Activated naive CD4-positive, alpha-beta T cell treated with anti-CD3 and anti-CD28 coated beads, Interleukin-2, amount 50 U/mL, for 72 hours (primary cell): ENCODE measurements at places on chromosomes 13 and 19. TPM values are rescaled to one million over a fixed set of nuclear protein-coding genes. Genes with fewer than 3 reads are reported as not detected.

SIGLECL1 gene
- total RNA-seq: not detected

- no peak for DNase-seq
Measured at GRCh38 chr13:30038884-30039283, 188.5 kb upstream of the UBL3 start.

DNA sequence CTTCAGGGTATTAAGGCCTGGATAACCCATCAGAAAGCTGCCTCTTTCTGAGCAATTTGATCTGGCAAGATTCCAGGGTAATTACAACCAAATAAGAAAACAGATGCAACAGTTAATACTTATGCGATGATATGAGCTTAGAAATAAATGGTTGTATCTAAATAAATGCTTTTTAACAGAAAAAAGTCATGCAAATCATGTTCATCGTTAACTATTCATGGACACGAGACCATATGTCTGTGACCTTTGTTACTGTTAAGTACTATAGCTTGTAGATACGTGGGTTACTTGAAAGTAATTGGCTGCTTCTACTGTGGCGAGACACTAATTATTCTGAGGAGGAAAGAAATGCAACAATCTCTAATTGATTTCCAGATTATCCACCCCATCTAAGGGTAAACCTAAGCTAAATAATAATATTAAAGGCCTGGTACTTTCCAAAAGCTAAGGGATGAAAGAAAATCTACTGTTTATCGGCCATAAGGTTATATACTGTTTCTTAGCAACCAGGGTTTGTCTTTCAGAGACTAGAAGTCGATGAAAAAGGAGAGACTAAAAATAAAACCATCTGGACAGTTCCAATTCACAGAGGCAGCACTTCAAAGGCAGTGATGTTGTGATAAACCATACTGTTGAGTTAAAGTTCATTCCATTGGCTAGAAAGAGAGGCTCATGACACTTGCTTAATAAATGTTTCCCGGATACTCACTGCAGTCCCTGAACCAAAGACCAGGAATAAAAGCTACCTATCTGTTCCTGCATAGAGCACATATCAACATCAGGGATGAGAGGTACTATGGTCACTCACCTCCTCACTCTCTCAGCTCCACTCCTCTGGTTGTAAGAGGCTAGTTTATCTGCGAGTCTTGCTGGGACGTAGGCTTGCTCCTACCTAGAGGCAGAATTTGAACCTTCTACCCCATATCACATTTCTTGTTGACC is 1.5 kb downstream of the EPSTI1 start:
- DNase-seq: no peak

GRCh38 chr13:41327994-41328790 is 17.1 kb downstream of the NAA16 start:
- DNase-seq: no peak

DNA sequence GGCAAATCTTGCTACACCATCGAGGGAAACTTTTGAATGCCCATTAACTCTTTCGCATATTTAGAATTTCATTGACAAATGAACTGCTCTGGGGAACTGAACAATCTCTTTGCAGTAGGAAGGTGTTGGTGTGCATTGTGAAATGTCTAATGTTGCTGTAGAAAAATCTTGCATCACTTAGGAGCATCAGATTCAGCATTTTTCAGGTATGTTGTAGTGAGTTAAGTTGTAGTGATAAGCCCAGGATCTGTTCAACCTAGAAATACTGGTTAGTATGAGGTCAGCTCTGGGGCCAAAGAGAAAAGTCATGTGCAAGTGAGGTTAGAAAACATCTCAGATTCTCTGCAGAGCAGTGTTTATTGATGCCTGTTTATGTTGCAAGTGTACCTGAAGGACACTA is 4.1 kb downstream of the FRY start:
- DNase-seq: no peak

- no peak for DNase-seq
Measured at GRCh38 chr13:99979453-99980200, 2.0 kb upstream of the ZIC2 start.

DNA sequence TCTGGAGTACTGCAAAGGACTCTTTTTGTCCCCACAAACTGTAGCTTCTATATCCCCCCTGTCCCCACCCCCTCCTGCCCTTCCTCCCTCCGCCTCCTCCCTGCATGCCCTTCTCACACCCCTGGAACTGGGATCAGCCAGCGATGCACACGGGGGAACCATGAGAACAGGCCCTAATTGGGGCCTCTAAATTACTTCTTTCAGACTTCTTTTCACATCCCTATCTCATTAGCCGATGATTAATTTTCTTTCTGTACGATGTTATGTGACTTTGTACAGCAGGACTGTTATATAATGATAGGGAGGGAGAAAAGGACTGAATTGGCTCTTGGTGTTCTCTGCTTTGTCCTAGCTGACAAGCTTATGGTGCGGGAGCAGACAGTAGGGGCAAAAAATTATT is 347.5 kb downstream of the DNAJC15 start:
- DNase-seq: no peak

- DNase-seq: peak; percentile 79
Measured at GRCh38 chr19:52453324-52454094, at the start of gene ZNF578. ZNF578 (plus strand) TSS chr19:52453553; CDS start chr19:52501846, 48,293 bp downstream.

GRCh38 chr13:111527614-111528229 is 207.3 kb downstream of the TEX29 start:
- DNase-seq: no peak

DNA sequence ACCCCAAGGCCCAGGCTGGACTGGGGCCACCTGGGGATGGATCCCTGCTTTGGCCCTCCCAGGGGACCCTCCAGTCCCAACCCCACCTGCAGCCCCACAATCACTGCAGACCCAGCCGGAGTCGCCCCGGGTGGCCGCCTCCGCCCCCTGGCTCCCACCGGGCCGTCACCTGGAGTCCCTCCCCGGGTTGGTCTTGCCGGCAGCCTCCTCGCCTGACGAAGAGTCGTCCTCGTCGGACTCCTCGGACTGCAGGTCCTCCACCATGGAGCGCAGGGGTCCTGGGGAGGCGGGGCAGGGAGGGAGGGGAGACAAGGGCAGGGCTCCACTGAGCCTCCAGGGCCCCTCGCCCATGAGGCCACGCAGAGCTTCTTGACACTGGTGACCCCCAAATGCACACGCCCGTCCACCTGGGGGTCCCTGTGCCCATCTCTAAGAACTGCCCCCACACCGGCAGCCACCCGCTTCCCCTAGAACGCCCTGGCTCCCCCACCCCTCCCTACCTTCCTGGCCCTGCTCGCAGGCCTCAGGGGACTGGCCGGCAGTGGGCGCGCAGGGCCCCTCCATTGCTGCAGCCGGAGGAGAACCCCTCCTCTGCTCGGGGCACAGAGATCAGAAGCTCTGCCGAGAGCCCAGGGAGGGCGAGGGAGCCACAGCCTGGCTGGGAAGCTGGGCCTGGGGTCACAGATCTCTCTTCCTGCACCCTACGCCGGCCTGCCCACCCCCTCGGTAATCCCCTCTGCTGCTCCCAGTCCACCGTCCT is 63.4 kb downstream of the MLLT1 start:
- DNase-seq: no peak

GRIN3B gene
- 0.19 TPM for total RNA-seq

GRCh38 chr19:3803986-3804385 is 17.8 kb upstream of the MATK start:
- no peak for DNase-seq

DNA sequence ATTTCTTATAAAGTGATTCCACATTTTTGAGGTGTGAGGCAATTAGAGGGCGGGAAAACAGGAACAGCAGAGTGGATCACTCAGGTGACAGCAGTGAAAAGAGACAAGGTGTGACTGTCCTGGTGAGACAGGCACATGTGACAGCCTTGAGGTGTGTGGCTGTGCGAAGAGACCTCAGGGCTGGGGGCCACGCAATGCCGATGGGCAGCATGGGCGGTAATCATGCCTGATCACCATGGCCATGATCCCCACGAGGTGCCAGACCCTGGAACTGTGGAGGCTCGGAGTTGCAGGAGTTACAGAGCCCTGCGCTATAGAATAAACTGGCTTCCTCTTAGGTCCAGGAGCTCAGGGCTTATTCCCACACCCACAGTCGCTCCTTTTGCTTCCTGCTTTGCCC is 2.0 kb downstream of the SPACA6 start:
- no peak for DNase-seq

ARHGAP33 gene
- total RNA-seq: 38.7 TPM

DNA sequence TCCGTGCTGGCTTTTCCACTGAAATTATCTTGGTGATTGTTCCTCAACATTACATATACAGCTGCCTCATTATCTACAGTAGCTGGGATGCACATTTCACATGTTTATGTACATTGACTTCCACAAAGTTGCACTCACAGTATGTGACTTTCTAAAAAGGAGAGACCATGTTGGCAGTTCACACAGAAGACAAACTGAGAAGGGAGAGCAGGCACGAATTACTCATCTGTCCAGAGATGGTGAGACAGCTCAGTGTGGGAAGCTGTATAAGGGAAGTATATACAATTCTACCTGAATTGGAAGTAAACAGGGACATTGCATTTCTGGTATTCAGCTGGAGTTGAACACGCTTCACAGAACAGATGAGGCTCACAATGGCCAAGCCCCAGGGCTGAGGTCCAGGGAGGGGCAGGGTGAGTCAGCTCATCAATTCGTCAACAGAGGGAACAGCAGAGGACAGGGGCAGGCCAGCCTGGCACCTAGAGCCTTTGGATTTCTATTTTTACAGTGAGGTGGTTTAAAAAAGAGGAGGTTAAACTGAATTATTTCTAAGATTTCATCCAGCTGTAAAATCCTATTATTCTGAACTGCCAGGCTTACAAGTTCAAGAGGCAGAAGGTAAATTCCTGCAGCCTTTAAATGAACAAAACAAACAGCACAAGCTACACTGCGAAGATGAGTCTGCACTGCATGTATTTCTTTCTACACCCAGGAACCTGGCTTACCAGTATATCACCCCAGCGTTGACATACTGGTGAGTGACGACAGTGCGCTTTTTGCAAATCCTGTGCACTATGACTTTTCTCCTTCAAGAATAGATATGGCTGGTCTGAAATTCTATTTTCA is 9.8 kb downstream of the PARP4 start:
- no peak for DNase-seq

DNA sequence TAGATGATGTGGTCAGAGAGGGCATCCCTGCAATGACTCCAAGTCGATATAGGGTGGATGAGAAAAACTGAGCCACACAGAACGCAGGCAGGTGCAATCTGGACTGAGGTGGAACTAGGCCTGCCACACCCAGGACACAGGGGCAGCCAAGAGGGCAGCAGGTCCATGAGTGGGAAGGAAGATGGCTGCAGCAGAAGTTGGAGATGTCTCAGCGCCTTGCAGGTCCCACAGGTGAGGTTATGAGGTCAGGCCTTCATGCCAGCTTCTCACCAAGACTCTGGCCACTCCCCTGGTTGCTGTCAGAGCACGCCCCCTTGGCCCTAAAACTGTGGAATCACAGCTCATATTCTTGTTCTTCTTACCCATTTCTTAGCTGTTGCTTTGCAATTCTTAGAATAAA is 147.7 kb upstream of the VSTM2B start:
- DNase-seq: no peak

- DNase-seq: no peak
Measured at GRCh38 chr19:22332924-22333323, 46.7 kb downstream of the ZNF729 start.

FCAR gene
- not detected for total RNA-seq

EBI3 gene
- 34.9 TPM for total RNA-seq
